ENCODE measurements at places on chromosomes 3 and 15.
A peak's percentile ranks its signal among the peaks of the same experiment; 100 is the strongest.

GRCh38 chr3:55380561-55380960 is 106.5 kb downstream of the WNT5A start:
- no peak for DNase-seq

DNA sequence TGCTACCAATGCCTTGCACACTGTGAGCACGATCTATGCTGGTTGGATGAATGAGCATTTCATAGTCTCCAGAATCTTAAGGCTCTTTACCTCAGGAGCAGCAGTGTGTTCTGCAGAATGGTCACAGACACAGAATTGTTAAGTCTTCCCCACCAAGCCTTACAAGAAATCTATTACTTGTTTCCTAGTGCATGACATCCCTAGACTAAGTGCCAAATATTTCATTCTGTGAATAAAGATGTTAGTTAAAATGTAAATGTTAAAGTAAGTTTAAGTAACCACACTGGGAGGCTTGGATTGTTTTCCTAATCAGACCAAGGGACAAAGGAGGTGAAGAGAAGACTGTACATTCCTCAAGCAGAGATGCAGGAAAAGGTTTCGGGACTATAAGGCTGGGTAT is 4.1 kb upstream of the TNFSF10 start:
- DNase-seq = no peak

DNA sequence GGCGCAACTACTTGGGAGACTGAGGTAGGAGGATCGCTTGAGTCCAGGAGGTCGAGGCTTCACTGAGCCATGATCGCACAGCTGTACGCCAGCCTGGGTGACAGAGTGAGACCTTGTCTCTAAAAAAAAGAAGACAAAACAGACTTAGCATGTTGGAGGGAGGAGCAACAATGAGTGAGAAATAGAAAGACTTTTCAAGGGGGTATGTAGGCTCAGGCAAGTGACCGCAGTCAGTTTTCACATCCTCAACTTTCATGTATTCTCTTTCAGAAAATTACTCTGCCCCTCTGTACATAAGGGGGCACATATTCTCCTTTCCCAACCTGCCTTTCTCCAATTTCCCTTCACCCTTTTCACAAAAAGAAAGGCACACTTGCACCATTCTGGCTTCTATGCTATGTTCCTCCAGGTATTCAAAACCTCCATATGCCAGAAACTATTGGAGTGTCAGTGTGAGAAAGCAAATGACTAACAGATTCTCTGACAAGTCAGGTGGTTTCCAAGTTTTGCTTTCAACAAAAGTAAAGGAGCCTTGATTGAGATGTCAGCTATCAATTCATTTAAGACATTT is 7.6 kb downstream of the NSUN3 start:
- no peak for DNase-seq

GRCh38 chr3:43879166-43879565 is 188.4 kb downstream of the ABHD5 start:
- peak; percentile 31 for DNase-seq

DNA sequence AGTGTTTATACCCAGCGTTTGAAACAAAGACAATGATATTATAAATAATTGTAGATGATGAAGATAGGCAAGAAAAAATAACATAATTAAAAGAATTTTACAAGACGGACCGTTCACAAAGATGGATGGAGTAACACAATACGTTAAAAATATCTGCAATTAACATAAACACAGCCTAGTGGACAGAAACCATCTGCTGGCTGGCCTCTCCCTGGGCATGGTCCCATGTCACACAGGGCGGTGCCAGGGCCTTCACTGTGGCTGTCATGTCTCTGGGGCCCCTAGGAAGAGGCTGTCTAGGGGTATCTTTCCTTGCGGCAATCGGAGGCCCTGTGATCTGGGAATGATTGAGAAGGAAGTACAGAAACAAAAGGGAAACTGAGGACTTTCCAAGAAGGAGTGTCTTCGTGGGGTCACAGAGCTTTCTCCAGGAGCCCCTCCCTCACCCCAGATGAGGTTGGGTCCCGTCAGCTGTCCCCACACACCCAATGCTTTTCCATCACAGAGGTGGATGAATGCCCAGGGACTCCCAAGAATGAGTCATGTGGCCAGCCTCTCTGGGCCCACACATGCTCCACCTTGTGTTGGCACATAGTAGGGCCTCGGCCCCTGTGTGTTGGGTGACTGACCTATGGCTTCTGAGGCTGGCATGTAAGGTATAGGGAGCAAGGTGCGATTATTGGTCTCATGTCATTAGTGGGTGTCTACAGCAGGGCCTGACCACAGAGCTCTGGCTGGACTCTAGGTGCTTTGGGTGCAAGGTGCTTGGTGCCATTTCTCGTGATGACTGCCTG is 87.1 kb downstream of the DNAJB8 start:
- DNase-seq = no peak

DNA sequence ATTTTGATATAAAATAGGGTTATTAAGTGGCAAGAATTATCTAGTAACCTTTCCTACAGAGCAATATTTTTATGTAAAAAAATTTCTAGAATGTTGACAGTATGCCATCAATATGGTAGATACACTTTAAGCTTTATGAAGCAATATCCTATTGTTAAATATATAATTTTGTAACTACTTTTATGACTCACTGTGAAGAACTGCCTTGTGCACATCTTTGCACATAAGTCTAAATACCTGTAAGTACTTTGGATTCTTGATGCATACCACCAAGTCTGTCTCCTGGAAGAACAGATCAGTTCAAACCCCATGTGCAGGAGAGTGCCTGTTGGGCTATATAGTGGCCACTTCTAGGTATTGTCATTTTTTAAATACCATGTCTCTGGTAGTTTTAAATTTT is 205.7 kb upstream of the EIF1B start:
- no peak for DNase-seq

GRCh38 chr15:71115567-71116351 is 488 bp downstream of the THSD4 start:
- no peak for DNase-seq

GRCh38 chr3:70550723-70551319 is 238.4 kb upstream of the MDFIC2 start:
- DNase-seq = peak; percentile 1

GRCh38 chr15:58190419-58190818 is 52.2 kb downstream of the AQP9 start:
- DNase-seq = no peak

DNA sequence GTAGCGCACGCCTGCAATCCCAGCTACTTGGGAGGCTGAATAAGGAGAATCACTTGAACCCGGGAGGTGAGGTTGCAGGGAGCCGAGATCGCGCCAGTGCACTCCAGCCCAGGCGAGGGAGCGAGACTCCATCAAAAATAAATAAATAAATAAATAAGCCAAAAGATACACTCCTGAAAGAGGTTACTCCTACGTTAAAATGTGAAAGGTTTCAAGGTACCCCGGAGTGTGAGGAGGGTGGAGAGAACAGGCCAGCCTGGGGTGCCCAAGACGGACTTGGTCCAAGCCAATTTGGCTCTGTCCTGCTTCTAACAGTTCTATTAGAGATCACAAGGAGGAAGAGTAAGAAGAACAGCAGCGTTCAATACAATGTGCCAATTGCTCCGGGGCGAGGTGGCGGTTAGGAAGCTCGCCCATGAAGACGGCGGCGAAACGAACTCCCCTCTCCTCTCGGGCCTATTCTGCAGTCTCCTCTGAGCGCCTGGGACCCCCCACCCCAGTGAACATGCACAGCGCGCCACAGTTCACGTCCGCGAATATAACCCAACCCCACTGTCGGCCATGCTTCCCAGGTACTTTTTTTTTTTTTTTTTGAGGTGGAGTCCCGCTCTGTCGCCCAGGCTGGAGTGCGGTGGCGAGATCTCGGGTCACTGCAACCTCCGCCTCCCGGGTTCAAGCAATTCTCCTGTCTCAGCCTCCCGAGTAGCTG is 942 bp downstream of the ELP6 start:
- DNase-seq = peak; percentile 8

DNA sequence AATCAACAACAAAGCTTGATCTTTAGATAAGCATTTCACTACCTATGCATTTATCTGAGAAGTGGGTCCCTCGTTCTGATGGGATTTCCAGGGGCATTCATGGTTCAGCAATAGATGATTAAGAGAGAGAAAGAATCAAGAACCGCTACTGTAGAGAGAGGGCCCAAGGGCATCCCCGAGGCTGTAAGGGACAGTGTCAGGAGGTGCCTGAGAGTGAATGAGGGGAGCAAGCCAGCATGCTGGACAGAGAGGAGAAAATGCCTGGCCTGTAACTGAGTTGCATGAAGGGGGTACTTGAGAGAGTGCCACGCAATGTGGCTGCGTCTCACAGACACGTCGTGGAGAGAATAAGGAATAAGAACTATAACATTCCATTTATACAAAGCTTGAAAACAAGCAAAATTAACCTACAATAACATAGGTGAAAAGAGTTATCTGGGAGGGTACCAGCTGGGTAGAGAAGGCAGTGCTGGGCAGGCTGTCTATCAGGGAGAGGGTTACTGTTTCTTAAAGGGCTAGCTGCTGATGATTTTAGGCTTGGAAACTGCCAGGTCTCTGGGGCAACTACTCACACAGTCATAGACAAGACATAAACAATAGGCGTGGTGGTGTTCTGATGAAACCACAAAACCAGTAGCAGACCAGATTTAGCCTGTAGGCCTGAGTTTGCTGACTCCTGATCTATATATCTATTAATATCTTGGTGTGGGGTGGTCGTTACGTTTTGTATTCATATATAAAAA is 374.6 kb upstream of the CFAP20DC start:
- no peak for DNase-seq

DNA sequence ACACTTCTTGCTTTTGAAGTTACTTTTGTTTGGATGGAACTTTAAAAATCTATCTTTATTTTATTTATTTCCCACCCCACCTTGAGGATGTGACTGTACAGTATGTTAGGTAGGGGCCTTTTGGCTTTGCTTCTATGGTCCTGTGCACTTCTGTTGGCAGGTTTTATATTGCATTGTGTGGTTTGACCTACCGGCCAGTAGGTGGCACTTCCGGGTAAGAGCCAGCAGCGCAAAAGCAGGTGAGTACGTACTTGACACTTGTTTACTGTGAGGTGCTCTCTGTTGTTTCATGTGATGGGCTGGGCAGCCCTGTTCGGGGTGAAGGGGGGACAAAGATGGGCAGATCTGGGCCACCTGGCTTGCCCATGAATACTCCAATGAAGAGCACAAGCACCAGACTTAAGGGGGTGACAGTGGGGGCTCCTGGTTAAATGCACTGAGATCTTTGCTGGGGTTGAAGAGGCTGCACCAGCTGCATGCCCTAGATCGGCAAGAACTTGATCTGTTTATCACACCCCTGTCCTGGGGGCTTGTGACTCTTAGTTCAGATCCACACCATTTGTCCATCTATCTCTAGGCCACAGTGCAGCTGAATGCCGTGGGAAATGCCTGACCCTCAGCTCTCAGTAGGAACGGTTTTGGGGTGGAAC is 131.6 kb downstream of the NLGN1 start:
- DNase-seq = peak; percentile 25

DNA sequence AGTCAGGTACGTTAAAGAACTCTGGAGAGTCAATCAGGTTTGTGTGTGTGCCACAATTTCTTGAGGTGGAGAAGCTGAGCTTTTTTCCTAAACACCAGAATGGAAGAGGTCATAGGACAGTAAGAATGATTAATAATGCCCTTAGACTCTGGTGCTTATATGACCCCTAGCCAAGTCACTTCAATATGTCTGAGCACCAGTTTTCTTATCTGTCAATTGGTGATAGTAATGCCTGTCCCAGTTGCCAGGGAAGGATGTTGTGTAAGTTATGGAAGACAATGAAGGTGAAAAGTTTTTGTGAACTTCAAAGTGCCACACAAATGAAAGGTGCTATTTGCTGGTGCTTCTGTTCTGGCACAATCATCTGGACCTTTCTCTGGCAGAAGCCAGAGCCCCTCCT is 22.2 kb upstream of the DLG1 start:
- no peak for DNase-seq

DNA sequence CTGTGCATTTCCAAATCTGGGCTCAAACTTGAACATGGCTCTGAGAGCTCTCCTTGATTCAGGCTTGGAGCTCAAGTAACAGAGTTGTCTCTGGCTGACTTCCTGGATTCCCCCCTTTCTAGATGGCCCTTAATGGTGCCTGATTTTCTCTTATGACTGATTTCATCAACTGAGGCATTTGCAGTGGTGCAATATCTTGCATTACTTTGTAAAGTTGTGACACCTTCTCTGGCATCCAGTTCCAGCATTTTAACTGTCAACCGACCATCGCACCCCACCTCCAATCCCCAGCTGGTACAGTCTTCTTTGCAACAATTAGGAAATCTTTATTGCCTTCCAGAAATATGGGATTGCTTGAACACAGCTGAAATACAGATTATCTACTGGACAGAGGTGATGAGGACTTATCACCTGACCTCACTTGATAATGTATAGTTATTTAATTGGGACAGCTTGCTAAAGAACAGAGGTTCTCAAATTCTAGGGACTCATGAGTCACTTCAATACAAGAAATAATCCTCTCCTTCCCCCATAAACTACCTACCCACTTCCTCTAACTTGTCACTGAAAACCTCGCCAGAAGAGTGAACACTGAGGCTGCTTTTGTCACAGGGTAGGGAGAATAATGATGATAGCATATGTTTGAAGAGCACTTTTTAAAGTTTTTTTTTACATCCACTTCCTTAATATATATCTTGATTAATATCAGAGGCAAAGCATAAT is 41.8 kb downstream of the FILIP1L start:
- DNase-seq = no peak

- no peak for DNase-seq
These were observed 14.6 kb downstream of the CAPN7 start for GRCh38 chr3:15220661-15221060.

DNA sequence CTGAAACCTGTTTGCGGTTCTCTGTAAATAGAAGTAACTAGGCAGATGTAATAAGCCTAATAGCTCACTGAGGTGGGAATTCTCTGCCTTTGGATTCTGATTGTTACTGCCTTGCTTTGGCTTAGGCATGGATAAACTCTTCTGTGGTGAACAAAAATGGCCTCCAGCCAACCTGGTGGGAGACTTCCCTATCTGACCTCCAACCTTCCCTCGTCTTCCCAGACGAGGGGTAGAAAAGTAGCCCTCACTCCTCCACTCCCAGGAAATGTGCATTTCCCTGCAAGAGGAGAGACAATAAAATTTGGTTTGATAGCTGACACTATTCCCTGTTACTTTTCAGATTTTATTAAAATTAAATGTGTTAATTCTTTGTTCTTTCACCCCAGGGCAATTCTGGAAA is 606 bp upstream of the CD96 start:
- DNase-seq = no peak

DNA sequence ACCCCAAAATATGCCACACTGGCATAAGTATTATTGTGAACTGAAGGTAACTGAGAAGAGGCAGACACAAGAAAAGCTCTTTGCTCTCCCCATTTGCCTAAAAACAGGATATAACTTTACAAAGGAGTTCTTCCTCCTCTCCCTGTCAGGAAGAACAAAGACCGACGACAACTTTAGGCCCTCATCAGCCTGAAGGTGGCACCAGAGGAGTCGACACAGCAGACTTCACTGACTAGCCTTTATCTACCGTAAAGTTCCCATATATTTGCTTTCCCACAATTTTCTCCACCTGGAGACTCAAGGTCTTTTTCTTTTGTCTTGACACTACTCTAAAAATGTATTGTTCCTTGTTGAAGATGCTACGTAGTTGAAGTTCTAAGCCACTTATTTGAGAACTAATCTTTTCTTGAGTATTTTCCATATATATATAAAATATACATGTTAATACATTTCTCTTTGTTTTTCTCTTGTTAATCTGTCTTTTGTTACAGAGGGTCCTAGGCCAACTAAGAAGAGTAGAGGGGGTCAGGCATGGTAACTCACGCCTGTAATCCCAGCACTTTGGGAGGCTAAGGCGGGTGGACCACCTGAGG is 16.2 kb upstream of the XIRP1 start:
- DNase-seq = no peak
